ENCODE measurements at places on chromosomes 5 and 9.

GRCh38 chr9:129258823-129259301, 80.8 kb upstream of the IER5L start:
- DNase-seq, result no peak
- H3K27me3 ChIP-seq, result peaks cover 51% of the 10 kb centered on the region
- peak overlapping the region; percentile 19 for H3K4me3 ChIP-seq
- H3K4me1 ChIP-seq, result peaks cover 36% of the 10 kb centered on the region
- no peak overlapping the region for H3K27ac ChIP-seq
- no peaks in the 10 kb centered on the region for H3K36me3 ChIP-seq

DNA sequence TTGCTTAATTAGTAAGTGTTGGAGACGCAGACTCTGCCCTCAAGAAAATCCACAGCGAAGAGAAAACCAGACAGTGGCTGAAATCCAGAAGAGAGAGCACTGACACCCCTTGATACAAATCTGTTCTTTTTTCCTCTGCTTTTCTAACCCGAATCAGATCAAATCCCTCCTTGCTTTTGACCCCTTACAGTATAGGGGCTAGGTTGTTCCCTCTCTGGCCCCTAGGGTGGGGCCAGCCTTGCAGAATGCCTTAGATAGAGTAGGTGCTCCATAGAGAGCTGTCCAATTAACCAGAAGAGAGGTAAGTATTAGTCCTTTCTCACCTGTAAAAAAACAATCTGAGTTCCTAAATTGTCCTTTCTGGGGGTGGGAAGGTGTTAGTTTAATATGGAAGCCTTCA, 10.1 kb downstream of the C1QTNF2 start:
- H3K4me3 ChIP-seq, result no peak overlapping the region
- no peaks in the 10 kb centered on the region for H3K4me1 ChIP-seq
- no peak for DNase-seq
- H3K27ac ChIP-seq, result no peak overlapping the region
- peaks cover 5% of the 10 kb centered on the region for H3K27me3 ChIP-seq

DNA sequence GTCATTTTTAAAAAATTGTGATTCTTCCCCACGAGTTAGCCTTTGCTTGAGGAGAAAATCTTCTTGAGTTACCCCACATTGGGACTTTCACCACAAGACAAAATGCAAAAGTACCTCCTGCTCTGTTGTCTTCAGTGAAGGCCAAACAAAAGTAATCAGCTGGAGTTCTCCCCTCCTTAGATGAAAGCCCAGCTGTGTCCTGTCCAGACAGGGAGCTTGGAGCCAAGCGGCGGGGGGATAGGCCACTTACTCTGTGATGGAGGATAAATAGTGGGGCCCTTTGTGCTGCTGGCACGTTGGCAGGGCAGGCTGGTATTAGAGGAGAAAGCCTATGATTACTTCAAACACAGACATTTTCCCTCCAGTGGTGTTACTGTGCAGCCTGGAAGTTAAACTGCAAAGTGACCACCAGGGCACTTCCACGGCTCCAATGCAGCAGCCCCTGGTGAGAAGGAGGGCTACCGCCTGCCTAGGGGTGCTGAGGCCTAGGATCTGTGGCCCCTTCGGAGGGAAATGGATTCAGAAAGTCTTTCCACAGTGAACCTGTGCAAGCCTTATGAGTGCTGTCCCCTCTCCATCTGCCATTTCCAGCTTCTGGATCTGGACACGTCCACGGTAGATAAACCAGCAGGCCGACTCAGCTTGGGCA, 155.0 kb downstream of the TMEM167A start:
- H3K4me3 ChIP-seq, result no peak overlapping the region
- no peaks in the 10 kb centered on the region for H3K4me1 ChIP-seq
- H3K27ac ChIP-seq, result no peak overlapping the region

GRCh38 chr5:57486027-57486602, 3.5 kb upstream of the ACTBL2 start:
- H3K4me3 ChIP-seq, result no peak overlapping the region
- H3K27me3 ChIP-seq, result peaks cover 3% of the 10 kb centered on the region
- H3K27ac ChIP-seq, result no peak overlapping the region
- H3K4me1 ChIP-seq, result peaks cover 5% of the 10 kb centered on the region
- DNase-seq, result no peak

DNA sequence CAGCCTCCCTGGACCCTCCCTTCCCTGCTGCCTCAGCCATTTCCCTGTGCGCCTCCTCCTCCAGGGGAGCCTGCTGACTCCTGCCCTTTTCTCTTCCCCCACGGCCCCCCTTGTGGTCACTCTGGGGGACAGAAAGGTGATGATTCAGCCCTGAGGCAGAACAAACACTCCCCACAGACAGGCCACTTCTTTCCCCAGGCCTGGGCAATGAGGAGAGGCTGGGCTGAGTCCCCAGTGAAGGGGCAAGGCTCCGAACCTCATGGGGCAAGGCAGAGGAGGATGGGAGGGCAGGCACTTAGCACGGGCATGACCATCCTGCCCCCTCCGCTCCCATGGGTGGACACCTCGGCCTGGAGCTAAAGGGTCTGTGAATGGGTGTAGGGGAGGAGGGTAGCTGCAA, 21.0 kb downstream of the CSF1R start:
- DNase-seq, result no peak
- H3K36me3 ChIP-seq, result peaks cover 2% of the 10 kb centered on the region
- H3K27me3 ChIP-seq, result peaks cover 3% of the 10 kb centered on the region
- peaks cover 31% of the 10 kb centered on the region for H3K4me1 ChIP-seq
- H3K27ac ChIP-seq, result no peak overlapping the region

DNA sequence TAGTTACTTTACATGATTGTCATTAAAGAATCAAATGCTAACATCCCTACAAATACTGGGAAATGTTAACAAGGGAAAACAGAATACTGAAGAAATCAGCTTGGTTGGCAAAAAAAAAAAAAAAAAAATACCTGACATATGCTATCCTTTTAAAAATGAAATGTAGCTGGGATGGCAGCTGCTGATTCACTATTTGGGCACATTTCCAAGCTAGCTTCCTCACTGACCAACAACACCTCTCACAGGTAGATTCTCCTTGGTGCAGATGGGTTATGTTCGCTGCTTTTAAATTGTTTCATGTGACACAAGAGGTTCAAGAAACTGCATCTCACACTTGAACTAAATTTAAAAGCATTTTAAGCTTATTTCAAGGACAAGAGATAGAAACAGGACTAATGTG, 6.1 kb upstream of the PRUNE2 start:
- H3K4me3 ChIP-seq, result no peak overlapping the region
- DNase-seq, result no peak
- H3K27ac ChIP-seq, result no peak overlapping the region

DNA sequence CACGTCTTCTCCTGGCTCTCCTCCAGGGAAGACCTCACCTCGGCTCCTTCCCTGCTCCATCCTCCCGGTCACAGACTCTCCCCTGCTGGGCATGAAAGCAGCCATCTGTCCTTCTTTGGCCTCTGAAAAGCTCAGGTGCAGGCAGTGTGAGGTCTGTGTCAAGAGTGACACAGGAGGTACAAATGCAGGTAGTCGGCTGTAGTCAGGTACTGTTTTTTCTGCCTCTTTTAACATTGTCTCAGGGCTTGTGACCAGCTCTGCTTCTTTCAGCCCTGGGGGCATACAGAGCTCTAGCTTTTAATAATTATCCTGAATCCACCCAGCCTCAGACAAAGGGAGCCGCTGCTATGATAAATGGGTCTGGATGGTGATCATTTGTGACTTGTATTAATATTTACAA, 46.4 kb downstream of the C5orf15 start:
- DNase-seq, result no peak
- H3K4me3 ChIP-seq, result no peak overlapping the region
- H3K4me1 ChIP-seq, result peaks cover 7% of the 10 kb centered on the region
- H3K27ac ChIP-seq, result no peak overlapping the region
- no peaks in the 10 kb centered on the region for H3K27me3 ChIP-seq
- no peaks in the 10 kb centered on the region for H3K36me3 ChIP-seq

- peak; percentile 45 for DNase-seq
- no peak overlapping the region for H3K4me3 ChIP-seq
- peaks cover 27% of the 10 kb centered on the region for H3K27me3 ChIP-seq
- H3K27ac ChIP-seq, result no peak overlapping the region
- H3K4me1 ChIP-seq, result peaks cover 10% of the 10 kb centered on the region
These were observed 34.3 kb upstream of the MACIR start for GRCh38 chr5:103224118-103224893.

DNA sequence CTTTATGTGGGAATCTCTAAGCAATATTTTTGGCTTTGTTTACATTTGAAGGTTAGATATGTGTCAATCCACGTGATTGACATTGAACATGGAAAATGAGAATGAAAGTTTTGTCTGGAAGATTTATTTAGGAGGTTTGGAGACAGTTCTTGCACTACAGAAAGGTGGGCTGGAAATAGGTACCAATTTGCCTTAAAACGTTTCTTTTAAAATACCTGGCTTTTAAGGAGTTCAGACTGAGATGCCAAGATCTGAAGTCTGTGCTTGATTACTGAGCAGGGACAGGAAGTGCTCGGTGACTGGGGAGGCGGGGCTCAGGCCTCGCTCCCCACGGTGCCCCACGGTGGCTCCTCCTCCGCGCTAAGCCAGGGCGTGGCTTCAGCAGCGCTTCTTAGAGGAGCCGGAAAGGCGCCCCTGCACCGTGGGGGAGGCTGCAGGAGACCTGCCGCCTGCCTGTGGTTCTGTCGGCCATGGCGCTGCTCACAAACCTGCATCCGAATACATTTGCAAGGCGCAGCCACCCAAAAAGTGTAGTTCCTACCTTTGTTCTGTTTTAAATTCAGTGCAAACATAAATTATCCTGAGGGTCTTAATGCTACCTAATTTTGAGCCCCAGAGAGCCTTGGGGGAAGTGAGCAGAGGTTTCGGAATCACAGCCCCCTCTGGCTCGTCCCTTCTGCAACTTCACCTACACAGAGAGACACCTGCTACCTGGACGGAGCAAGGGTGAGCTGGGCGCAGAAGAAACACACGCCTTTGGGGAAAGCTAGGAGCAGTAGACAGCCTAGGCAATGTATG, 49.2 kb downstream of the USP20 start:
- peak overlapping the region; percentile 80 for H3K4me3 ChIP-seq
- peaks cover 51% of the 10 kb centered on the region for H3K4me1 ChIP-seq
- H3K27ac ChIP-seq, result peak overlapping the region; percentile 100
- peaks cover 48% of the 10 kb centered on the region for H3K36me3 ChIP-seq
- peak; percentile 98 for DNase-seq

- no peaks in the 10 kb centered on the region for H3K4me1 ChIP-seq
- H3K4me3 ChIP-seq, result no peak overlapping the region
- no peaks in the 10 kb centered on the region for H3K36me3 ChIP-seq
- H3K27ac ChIP-seq, result no peak overlapping the region
- no peaks in the 10 kb centered on the region for H3K27me3 ChIP-seq
- DNase-seq, result no peak
These were observed 609.8 kb downstream of the PTPRD start for GRCh38 chr9:10003047-10003446.

DNA sequence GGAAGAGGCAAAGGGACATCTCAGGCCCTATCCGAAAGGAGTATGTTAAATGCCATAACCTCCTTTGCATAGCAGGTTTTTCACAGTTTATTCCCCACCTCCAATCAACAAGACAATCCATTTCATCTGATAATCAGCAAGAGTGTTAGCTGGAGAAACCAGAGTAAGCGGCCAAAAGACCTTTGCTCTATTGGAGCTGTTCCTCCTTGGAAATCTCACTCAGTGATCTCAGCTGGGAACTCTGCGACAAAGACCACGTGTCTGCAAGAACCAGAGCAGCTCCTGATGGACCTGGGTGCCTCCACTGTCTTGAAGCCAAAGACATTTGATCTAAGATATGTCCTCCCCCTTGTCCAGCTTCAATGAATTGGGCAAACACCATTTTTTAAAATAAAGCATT, 241.0 kb downstream of the SEC61B start:
- no peak overlapping the region for H3K4me3 ChIP-seq
- no peaks in the 10 kb centered on the region for H3K4me1 ChIP-seq
- H3K36me3 ChIP-seq, result no peaks in the 10 kb centered on the region
- H3K27ac ChIP-seq, result no peak overlapping the region

DNA sequence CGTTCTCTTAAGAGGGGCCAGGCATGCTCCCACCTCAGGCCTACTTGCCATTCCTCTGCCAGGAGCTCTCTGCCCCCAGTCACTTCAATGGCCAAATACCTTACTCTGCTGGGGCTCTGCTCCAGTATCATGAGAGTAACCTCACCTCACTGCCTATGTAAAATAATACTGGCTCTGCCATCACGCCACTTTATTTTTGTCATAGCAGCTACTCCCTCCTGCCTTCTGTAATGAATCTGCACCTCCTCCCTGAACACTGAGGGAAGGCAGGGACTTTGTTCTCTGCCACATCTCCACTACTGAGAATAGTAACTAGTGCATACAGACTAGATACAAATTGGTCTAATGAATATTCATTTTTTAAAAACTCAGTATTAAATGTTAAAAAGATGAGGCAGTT, 33.8 kb downstream of the MACROH2A1 start:
- peaks cover 59% of the 10 kb centered on the region for H3K36me3 ChIP-seq
- DNase-seq, result no peak
- H3K27ac ChIP-seq, result no peak overlapping the region
- H3K4me1 ChIP-seq, result peaks cover 24% of the 10 kb centered on the region
- no peaks in the 10 kb centered on the region for H3K27me3 ChIP-seq
- no peak overlapping the region for H3K4me3 ChIP-seq

- no peaks in the 10 kb centered on the region for H3K27me3 ChIP-seq
- H3K4me1 ChIP-seq, result peaks cover 78% of the 10 kb centered on the region
- peak overlapping the region; percentile 97 for H3K27ac ChIP-seq
- peak overlapping the region; percentile 56 for H3K4me3 ChIP-seq
- peaks cover 49% of the 10 kb centered on the region for H3K36me3 ChIP-seq
These were observed 63.2 kb downstream of the SERINC5 start for GRCh38 chr5:80192507-80193241.
